ENCODE measurements at places on chromosomes 12 and 14. TPM values are rescaled to one million over a fixed set of nuclear protein-coding genes. Genes with fewer than 3 reads are reported as not detected.

DNA sequence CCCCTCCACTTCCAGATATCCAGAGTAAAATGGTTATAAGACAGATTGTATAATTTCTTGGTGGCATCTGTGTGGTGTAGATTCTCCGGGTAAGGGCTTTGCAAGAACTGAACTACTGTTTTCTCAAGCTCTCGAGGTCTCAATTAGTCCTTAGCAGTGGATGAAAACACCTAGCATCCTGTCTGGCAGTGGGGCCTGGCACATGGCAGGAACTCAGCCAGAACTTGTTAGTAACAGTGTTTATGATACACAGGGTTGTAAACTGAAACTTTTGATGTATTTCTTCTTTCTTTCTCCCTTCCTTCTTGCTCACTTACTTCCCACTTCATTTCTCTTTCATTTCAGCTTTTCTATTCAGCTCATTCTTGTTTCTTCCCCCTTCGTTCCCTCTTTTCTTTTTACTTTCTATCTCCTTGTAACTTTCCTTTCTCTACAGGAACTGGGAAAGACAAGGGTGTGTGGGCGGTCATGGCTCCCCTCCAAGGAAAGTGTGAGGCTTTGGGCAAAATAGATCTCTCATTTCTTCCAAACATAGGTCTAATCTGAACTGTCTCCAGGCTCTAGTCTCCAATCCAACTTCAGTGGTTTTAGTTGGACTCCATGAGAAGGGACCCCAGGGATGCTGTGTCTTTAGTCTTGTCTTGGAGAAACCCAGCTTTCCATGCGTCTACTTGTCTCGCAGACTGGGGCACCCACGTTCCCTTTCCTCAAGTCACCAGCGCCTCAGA, 159.7 kb downstream of the PAH start:
- DNase-seq: no peak

DNA sequence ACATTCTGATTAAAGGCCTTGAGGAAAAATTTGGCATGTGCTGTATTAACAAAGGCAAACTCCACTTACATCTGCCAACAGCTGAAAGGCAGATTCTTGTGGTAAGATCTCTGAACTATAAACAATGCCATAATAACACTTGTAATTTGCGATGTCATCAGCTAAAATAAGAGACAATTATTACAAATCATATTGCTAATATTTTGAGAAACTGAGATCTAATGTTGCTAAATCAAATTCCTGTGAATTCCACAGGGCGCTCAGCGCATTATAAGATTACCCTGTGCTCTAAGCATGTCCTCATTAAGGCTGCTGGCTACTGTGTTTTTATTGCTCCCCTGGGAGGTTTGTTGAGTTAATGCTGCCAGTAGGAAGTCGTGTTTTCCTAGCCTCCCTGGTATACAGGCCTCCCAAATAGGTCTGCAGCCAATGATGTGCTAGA, 244.8 kb downstream of the DACT1 start:
- no peak for DNase-seq

CARMIL3 gene
- total RNA-seq: 0.27 TPM

- DNase-seq: no peak
These were observed 35.8 kb upstream of the ASPG start for GRCh38 chr14:104049576-104050240.

DNA sequence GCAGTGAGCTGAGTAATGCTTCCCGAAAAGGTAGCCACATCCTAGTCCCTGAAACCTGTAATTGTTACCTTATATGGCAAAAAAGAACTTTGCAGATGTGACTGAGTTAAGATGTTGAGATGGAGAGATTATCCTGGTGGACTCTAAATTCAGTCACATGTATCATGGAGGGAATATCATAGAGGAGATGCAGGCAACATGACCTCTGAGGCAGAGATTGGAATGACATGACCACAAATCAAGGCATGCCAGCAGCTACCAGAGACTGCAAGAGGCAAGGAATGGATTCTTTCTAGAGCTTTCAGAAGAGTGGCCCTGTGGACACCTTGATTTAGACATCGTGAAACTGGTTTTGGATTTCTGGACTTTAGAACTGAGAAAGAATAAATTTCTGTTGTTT, 18.5 kb downstream of the SLC38A6 start:
- DNase-seq: no peak

GRCh38 chr12:93616584-93617101, 44.2 kb downstream of the SOCS2 start:
- no peak for DNase-seq

DNA sequence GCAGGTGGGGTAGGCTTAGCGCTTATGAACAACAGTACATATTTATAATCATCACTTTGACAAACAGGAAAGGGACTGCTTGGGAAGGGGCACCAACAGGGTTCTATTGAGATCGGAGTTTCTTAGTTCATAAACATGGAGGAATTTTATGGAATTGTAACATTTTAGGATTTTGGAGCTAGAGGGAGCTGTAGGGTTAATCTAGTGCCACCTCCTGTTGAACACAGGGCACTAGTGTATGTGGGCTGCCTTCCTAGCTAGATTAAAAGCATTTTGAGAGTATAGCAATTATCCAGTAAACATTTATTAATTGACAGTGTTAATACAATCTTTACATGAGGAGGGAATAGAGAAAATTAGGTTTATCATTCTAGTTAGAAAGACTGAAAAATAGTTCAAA, 23.1 kb upstream of the TBC1D30 start:
- no peak for DNase-seq

All from HepG2 (cell line).